ENCODE measurements at places on chromosomes 1 and 21.
A peak's percentile ranks its signal among the peaks of the same experiment; 100 is the strongest.

DNA sequence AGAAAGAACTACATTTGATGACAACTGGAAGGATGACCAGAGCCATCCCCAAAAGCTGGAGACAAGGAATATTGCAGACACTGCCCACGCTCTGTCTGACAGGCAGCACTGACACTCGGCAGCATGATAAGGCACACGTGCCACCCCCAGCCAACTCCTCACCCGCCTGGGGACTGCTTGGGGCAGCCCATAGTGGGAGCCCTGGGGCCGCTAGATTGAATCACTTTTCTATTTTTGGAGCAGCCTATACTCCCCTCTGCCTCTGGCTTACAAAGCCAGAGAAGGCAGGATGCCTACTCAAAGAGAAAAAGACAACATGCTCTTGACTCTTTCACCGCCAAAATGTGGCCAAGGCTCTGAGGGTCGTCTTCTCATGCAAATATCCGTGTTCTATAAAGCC is 1.3 kb downstream of the SMG5 start:
- peak; percentile 50 for DNase-seq

GRCh38 chr1:97159342-97159741 is 437.8 kb downstream of the PTBP2 start:
- DNase-seq, result no peak

- DNase-seq, result no peak
These were observed 15.5 kb downstream of the TNFRSF8 start for GRCh38 chr1:12078575-12078937.

- DNase-seq, result peak; percentile 95
These were observed at the start of gene GSTM2 for GRCh38 chr1:109667452-109668122. Gene GSTM2, plus strand, starts transcription at chr1:109668057. Its CDS starts 59 bp downstream, at chr1:109668116.

DNA sequence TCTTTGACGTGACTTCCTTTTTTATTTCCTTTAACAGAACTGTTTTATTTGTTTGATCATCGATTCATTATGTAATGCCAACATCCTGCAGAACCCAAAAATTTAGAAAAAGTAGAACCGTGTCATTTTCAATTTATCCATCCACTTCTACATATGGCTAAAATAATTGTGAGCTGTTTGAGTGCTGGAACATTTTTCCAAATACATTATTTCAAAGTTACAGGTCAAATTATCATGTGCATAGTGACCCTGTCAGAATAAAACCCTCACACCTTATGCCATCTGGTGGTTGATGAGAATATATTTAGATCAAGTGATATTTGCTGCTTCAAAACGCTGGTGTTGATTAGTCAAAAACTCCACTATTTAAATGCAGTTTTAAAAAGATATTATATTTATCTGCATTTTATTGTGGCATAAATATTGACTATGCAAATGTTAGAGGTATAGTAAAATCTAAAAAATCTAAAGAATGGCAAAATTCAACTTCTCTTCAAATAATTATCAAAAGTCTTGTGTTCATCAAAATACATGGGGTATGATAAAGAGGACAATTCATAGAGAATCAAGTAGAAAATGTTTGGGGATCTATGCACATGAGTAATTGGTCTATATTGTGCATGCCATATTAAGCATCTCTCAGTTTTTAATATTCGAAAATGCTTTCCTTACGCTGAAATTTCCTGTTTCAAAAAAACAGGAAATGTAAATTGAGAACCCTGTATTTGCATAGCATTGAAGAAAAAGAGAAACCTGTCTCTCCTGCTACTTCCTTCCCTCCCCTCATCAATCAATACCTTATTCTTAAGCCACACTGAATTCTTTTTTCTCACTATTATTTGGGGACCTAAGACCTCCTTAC is 39.7 kb downstream of the UBE2U start:
- DNase-seq, result peak; percentile 61

- no peak for DNase-seq
These were observed 44.9 kb upstream of the USP24 start for GRCh38 chr1:55259911-55260609.

- peak; percentile 35 for DNase-seq
These were observed 494.7 kb upstream of the ADGRL2 start for GRCh38 chr1:81305997-81306452.

DNA sequence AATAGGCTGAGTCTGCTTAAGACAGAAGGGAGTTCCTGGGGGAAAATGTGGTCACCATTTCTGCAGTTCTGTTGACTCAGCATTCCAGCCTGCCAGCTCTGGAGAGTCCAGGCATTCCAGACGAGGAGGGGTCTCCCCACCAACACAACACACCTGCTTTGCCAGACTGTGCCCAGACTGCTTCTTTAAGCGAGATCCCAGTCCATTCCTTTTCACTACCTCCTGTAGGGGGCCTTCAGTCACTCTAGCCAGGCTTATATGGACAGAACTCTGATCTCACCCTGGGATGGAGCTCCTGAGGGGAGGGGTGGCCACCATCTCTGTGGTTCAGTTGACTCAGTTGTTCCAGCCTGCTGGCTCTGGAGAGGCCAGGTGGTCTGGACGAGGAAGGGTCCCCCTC is 48.5 kb downstream of the UBE2U start:
- no peak for DNase-seq

GRCh38 chr1:65590279-65590678 is 169.8 kb downstream of the LEPR start:
- DNase-seq, result no peak

DNA sequence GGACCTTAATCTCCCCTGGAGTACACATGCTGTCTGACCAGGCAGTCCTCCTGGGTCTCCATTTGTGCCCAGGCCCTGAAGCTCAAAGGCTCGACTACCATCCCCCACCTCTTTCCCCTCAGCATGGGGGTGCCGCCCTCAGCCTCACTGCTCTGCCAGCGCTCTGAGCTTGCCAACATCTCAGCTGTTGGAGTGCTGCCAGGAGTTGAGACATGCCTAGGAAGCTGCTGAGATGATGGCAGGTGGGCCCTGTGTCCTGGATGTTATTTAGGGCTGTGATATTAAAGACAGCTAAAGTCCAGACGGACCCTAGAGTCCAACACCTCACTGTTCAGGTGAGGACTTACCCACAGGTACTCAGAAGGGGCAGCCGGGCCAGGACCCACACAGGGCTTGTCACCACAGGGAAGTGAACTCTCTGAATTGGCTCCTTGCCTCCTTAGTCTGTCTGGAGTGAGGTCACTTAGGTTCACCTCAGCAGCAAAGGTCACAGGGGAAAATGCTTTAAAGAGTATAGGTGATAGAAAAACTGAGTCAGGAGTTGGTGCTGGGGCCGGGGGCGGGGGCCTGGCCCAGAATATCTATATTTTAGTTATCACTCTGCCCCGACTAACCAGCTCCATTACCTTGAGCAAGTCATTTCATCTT is 19.7 kb upstream of the KCNC4 start:
- DNase-seq, result no peak

Measured in AG08395 (cell line).